ENCODE measurements at places on chromosomes 13 and 19. TPM values are rescaled to one million over a fixed set of nuclear protein-coding genes. Genes with fewer than 3 reads are reported as not detected.

Gene DLL3
- 10.4 TPM for total RNA-seq

Gene MUC16
- total RNA-seq: 0.06 TPM

Gene RNASEH2A
- total RNA-seq: 42.8 TPM

Gene CEACAM16
- 0.08 TPM for total RNA-seq

Gene ARHGAP35
- 35.2 TPM for total RNA-seq

Gene ATP4B
- not detected for total RNA-seq

Measured in A549 treated with Hydrocortisone at 1 μM for 4 hours (cell line).